Activated naive CD8-positive, alpha-beta T cell treated with anti-CD3 and anti-CD28 coated beads for 36 hours (primary cell): ENCODE measurements at places on chromosomes 13 and 19. TPM values are rescaled to one million over a fixed set of nuclear protein-coding genes. Genes with fewer than 3 reads are reported as not detected.

DNA sequence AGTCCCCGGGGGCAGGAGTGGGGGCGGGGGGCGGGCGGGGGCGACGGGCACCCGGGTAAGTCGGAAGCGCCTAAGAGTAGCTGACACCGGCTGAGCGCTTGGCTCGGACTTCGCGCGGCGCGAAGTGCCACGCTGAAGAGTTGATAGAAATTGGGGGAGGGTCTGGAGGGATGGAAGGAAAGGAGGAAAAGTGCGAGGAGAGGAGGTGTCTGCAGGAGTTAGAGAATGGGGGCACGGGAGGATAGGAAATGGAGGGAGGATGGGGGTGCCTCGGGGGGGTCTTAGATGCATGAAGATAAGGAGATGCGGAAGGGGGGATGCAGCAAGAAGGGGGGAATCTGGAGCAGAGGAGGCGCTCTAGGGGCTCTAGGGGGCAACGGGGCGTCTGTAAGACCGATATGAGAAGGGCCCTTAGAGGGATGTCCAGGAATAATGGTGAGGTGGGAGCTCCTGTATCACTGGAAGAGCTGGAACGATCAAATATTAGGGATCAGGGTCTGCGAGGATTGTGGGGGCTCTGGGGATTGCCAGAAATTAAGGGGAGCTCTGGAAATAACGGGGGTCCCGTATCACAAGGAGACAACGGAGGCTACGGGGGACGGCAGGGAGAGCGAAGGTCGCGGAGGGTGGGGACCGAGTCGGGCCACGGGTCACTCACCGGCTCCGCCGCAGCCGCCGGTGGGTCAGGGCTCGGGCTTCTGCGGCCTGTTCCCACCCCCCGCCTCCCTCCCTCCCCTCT lies at the start of gene MYPOP:
Gene MYPOP (minus strand): TSS at position 702 of the 739 bp plus-strand sequence. CDS start 840 bp downstream, outside the sequence.
- DNase-seq: no peak

- no peak for DNase-seq
Measured at GRCh38 chr13:49502954-49503353, 7.2 kb downstream of the PHF11 start.

GRCh38 chr19:35248310-35249145 lies at the start of gene LSR:
Gene LSR, plus strand, starts transcription at chr19:35249002. Its CDS starts 21 bp downstream, at chr19:35249023.
- DNase-seq: peak; percentile 84

- no peak for DNase-seq
Measured at GRCh38 chr13:75806117-75806516, 170.0 kb downstream of the LMO7 start.

DNA sequence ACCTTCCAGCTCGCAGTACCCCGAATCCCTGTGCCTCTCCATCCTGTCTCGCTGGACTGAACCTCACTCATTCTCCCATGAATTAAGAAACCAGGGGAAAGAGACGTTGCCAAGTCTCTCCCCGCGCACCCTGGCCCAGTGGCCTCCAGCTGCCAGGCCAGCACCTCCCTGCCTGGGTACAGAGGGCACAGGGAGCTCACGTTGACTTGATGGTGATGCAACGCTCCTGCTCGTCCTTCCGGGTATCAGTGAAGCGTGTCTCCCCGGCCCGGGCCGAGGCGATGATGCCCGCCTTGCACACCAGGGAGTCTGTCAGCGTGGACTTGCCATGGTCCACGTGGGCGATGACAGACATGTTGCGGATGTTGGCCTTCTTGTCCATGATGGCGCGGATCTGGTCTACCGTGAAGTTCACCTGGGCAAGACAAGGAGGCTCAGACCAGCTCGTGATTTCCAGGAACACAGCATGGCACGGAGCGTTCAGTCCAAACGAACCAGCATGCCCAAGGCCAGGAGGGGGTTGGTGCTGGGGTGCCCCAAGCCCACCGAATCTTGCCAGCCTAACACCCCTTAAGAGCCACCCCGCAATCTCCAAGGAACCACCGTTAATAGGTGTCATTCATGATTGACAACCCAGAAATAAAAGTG lies 1.2 kb downstream of the EEF2 start:
- DNase-seq: no peak

DNA sequence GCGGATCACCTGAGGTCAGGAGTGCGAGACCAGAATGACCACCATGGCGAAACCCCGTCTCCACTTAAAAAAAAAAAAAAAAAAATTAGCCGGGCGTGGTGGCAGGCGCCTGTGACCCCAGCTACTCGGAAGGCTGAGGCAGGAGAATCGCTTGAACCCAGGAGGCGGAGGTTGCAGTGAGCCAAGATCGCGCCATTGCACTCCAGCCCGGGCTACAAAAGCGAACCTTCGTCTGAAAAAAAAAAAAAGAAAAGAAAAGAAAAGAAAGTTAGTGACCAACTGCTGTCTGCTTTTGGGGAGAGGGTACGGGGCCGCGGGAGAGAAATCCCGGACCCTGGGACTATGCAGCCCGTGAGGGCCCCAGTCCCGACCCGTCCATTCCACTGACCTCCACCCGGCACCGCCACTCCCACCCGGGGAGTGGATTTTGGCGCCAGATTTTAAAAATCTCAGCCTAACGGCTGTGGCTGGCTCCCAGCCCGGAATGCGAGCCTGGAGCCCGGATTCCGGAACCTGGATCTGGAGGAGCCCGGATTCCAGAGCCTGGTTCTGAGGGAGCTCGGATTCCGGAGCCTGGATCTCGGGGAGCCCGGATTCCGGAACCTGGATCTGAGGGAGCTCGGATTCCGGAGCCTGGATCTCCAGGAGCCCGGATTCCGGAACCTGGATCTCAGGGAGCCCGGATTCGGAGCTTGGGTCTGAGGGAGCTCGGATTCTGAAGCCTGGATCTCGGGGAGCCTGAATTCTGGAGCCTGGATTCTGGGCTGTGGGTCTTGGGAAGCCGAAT lies 6.1 kb upstream of the LMNB2 start:
- DNase-seq: no peak

- DNase-seq: no peak
Measured at GRCh38 chr13:98490195-98490836, 86.6 kb downstream of the STK24 start.

GRCh38 chr13:31781064-31781463 lies 41.7 kb downstream of the RXFP2 start:
- DNase-seq: no peak

DNA sequence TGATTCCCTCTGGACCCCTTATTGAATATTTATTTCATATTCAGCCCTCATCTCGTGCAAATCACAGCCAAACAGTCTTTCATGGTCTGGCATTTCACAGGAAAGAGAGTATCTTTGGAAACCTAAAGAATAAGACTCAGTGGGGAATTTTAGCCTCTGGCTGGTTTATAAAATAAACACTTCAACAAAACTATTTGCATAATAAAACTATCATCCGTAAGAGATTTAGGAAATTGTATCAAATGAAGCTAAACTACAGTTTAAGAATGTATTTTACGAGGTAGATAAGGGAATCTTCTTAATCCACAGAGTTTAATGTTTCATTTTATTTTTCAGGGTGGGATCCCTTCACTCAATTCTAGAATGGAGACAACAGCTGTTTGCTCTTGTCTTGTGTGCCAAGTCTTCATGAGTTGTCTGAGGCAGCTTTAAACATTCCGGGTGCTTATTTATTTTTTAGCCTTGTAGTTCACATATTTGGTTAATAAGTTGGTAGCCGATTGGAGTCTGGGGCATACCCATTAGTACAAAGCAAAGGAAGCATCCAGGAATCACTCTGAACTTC lies 634.4 kb upstream of the KLF12 start:
- DNase-seq: no peak

DNA sequence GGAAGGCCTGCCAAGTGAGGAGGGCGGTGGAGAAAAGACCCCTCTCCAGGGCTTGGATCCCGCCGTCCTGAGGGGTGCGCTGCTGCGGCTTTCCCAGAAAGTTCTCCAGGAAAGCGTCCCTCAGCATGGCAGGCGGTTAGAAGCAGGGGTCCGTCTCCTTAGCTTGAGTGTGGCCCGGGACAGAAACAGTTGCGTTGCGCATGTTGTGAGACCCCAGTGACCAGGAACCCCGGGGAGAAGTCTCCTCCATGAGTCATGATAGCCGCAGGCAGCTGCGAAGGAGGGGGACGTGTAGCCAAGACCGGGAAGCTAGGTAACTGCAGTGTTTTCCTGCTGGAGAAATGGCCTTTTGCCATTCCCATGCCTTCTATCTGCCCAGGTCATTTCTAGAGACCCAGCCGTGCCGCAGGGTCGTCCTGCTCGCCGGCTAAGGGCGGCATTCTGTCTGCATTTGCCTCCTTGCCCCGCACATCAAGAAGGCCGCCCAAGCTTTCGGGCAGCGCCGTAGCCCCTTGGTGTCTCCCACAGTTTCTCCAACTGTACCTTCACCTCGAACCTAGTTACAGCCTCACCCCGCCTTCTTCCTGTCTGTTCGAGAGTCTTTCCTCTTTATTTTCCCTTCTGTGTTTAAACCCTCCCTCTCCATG lies 64.3 kb downstream of the TM9SF2 start:
- DNase-seq: no peak

DNA sequence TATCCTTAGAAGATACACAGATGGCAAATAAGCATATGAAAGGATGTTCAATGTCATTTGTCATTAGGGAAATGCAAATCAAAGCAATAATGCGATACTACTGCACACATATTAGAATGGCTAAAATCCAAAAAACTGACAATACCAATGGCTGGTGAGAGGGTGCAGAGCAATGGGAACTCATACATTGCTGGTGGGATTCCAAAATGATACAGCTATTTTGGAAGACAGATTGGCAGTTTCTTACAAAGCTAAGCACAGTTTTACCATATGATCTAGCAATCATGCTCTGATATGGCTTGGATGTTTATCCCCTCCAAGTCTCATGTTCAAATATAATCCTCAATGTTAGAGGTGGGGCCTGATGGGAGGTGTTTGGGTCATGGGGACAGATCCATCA lies 122.6 kb downstream of the KCTD15 start:
- DNase-seq: no peak

- DNase-seq: no peak
Measured at GRCh38 chr13:41213316-41213715, 18.9 kb upstream of the KBTBD7 start.

DNA sequence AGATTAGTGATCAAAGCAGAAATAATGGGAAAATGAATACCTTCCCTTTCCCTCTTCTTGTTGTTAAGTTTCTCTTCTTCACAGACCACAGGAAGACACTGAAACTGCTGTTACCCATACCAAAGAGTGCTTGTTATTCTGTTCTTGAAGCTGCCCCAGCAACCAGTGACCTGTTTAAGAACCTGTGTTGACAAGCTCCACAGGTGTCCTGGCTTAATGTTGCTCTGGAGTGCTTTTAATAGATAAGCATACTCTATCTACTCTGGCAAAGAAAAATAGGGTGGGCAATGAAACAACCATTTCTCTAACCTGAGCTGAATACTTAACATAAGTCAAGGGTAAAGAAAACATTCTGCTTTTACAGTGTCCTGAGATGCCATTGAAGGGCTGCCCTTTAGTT lies 506.7 kb upstream of the GPC6 start:
- DNase-seq: no peak

GRCh38 chr13:28718543-28719226 lies at the start of gene SLC46A3:
Gene SLC46A3, minus strand, starts transcription at chr13:28718970. Its CDS starts 972 bp downstream, at chr13:28717998.
- peak; percentile 96 for DNase-seq

DNA sequence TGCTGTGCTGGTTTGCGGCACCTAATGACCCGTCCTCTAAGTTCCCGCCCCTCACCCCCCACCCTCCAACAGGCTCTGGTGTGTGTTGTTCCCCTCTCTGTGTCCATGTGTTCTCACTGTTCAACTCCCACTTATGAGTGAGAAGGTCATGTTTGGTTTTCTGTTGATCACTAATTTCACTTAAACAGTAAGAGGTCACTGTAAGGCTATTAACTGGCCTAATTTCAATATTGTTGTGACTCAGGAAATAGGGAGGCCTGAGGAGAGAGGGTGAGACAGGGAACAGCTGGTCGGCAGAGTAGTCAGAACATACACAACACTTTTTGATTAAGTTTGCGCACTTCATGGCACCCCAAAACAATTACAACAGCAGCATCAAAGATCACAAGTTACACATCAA lies 15.6 kb downstream of the TUBGCP3 start:
- no peak for DNase-seq

DNA sequence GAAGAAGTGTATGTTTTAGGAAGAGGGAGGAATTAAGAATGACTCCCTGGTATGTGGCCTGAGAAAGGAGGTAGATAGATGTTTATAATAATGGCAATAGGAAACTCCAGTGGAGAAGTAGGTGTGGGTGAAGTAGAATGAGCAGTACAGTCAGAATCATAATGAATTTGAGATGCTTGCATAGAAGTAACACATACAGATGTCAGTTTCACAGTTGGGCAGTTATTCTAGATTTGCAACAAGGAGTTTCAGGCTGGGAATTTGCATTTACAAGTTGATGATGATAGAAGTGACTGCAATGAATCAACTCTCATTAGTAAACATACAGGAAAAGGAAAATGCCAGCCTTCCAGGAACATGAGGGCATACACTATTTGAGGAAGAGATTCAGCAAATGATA lies 149.0 kb downstream of the SLITRK1 start:
- DNase-seq: no peak

- DNase-seq: no peak
Measured at GRCh38 chr13:108609353-108609752, 20.1 kb upstream of the MYO16 start.

- DNase-seq: no peak
Measured at GRCh38 chr19:12995596-12996405, 526 bp downstream of the NFIX start.

DNA sequence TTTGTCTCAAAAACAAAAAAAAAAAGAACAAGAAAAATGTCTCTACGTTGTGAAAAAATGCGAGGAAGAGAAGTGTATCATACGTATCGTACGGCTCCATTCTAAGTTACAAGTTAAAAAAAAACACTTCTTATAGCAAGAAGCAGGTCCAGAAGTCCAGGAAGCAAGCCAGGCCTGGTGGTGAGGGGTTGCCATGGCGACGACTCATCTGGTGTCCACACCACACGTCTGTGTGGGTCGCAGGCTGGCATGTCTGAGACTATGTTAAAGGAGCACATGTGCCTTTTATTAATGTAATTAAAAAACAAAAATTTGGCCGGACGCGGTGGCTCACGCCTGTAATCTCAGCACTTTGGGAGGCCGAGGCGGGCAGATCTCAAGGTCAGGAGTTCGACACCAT lies 5.9 kb downstream of the MED16 start:
- no peak for DNase-seq

DNA sequence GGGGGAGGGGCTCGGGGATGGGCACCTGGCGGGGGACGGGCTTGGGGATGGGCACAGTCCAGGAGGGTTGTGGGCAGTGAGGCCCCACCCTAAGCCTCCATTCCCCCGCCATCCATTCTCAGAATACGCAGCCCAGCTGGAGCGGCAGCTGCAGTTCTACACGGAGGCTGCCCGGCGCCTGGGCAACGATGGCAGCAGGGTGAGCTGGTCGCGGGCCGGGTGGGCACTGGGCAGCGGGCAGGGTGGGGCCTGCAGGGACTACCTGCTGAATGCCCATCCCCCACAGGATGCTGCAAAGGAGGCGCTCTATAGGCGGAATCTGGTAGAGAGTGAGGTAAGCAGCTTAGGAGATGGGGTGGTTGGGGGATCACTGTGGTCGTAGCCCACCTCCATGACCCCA lies 8.3 kb downstream of the PODNL1 start:
- DNase-seq: no peak

GRCh38 chr19:1125601-1126467 lies 22.0 kb downstream of the GPX4 start:
- DNase-seq: no peak

The AMER2 gene
- not detected for total RNA-seq

The STOML3 gene
- not detected for total RNA-seq

The PCDH9 gene
- 0.20 TPM for total RNA-seq

The ZSWIM4 gene
- total RNA-seq: 4.3 TPM

The RXFP2 gene
- not detected for total RNA-seq

The TEX29 gene
- total RNA-seq: 0.46 TPM

The SBK2 gene
- total RNA-seq: not detected

The GSX1 gene
- total RNA-seq: not detected

The BAX gene
- total RNA-seq: 191 TPM

The HCST gene
- total RNA-seq: 53.8 TPM

The DACT3 gene
- 3.7 TPM for total RNA-seq

The NCAN gene
- not detected for total RNA-seq

The DZIP1 gene
- 1.1 TPM for total RNA-seq

The WDR87 gene
- not detected for total RNA-seq
